ENCODE measurements at places on chromosomes 3 and 15.

GRCh38 chr15:99414755-99415731 lies 150.7 kb upstream of the MEF2A start:
- DNase-seq: no peak

DNA sequence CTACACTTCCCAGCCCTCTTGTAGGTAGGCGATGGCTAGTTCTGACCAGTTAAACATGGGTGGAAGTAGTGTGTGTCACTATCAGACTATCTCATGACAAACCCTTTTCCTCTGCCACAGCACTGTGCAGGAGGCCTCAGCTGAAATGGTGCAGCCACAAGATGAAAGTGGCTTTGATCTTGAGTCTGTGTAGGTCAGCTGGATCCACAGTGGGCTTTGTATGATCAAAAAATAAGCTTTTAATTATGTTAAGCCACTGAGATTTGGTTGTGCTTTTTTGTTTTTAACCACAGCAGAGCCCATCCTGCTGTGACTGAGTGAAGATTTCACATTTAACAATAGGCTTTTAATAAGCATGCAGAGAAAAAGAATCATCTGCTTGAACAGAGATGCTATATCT lies 19.7 kb downstream of the RCN2 start:
- DNase-seq: no peak

DNA sequence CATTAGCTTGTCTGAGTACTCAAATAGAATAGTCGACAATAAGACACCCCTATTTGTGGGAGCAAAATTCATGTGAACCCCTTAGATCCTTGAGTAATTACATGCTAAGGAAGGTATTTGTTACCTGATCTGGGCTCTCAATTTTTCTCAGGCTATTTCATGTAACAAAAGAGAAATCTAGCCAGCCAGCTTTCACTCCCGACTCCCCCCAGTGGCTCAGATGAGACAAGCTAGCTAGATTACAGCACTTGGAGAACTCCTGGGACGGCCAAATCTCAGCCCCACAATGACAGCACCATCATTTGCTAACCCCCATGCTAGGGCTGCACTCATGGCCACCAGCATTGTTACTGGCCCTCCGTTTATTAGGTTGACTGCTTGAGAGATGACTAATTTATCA lies 41.3 kb downstream of the GLDN start:
- DNase-seq: peak; percentile 17

DNA sequence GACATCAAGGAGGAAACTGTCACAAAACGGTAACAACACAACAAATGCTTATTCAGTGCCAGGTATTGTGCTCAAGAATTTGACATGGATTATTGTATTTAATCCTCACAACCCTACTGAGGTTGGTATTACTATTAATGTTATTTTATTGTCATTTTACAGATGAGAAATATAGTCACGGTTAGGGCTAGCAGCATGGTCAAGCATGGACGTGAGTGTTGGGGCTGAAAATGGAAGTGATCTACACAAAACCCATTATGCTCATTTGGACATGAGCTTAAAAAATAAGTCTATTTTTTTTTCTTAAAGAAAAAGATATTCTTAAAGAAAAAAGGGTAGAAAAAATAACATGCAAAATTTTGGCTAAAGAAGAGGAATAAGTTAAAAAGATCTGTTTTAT lies 141.3 kb upstream of the SOX2 start:
- no peak for DNase-seq

- no peak for DNase-seq
These were observed 440.4 kb downstream of the FHIT start for GRCh38 chr3:60810881-60811280.

GRCh38 chr3:133845127-133845526 lies 39.5 kb downstream of the SRPRB start:
- no peak for DNase-seq

DNA sequence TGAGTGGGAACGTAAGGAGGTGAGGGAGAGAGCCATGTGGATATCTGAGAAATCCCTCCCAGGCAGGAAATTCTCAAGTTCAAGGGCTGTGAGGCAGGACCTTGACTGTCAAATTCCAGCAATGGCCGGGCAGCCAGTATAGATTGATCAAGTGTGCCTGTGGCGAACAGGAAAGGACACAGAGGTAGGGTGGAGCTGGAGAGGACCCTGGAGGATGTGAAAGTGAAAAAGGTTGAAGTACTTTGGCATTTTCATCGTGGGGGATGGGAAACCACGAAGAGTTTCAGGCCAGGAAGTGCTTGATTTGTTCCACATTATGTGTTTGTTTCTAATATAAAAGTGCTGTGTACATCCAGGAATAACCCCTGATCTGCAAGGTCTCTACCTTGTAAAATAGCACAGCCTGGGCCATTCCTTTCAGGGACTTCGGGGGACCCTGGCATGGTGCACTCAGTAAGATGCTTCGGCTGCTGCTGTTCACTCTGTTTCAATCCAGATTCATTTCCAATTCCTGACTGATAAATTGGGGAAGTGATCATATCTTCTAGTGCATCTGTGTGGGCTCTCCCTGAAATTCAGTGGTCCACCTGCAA lies 156.6 kb downstream of the MCTP2 start:
- no peak for DNase-seq

- DNase-seq: no peak
These were observed 208.9 kb upstream of the CFAP20DC start for GRCh38 chr3:59258550-59259260.

DNA sequence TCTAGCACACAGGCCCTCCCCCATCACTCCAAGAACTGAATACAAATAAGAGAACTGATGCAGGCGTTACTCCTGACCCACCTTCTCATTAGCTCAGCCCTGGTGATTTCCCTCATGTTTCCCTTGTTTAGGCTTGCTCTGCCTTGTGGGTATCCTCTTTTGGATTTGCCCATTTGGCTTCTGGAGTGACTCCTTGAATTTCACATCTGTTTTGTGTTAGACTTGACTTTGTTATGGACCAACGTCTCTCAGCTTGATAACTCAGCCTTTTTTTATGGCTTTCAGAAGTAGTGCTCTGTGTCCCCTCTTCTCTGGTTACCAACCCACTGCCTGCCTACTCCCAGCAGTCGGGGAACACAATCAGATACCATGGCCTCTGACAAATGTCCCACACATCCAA lies 11.3 kb upstream of the TMOD3 start:
- no peak for DNase-seq

DNA sequence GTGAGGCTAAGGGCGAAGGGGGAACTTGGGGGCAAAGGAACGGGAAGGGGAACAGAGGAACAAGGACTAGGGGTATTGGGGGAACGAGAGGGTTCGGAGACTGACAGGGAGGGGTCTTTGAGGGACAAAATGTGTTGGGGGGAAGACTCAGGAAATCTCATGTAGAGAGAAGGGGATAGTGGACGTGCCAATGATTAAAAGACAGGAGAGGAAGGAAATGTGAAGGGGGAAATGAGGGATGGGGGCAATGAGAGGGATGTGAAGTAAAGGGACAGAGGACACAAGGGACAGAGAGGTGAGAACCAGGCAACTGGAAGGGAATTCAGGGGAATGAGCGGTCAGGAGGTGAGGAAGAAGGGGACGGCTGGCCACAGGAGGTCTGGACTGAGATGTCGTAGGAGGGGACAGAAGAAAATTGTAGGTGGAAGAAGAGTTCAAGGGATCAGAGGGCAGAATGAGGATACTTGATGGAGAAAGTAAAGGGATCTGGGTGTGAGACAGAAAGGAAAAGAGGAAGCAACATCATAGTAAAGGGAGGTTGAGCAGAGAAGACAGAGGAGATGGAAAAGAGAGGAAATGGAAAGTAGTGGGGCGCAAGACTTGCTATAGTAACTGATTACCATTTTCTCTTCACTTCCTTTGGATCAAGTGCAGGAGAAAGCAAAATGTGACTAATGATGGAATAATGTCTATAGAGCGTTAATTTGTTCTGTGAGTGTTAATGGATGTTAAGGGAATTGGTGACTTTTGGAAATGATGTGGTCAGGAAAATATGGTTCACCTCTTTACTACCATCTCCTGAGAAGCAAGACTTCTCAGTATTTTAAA lies 749 bp downstream of the RAB8B start:
- DNase-seq: no peak

DNA sequence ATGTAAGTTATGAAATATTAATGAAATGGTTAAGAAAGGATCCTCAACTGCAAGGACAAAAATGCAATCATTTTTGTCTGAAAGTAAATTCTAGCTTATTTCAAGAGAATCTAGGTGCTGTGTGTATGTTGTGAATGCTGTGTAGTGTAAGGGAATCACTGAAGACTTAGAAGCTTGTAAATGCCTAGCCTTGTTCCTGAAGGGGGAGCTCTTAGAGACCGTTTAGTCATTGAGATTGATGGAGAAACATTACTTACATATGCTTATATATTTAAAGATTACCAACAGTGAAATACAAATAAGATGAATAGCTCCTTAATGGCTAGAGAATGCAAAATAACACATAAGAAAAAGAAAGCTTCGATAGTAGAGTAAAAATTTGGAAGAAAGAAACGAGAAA lies 67.9 kb downstream of the CNTN4 start:
- DNase-seq: peak; percentile 7

DNA sequence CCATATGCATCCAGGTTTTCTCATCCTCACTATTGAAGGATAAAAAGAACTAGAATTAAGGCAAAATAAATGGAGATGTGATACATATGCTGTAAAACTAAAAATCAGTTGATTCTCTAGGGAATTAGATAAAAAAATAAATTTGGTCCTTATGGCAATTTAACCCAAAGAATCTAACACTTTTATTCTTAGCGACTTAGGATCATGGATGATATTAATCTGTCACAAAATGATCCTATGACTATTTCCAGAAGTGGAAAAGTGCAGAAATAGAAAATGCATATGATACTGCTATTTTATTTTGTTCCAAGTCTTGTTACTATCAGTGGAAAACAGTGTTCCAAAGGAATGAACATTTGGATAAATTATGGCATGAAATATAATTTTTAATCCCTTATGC lies 746.3 kb downstream of the ROBO2 start:
- no peak for DNase-seq

GRCh38 chr3:112167758-112168157 lies 34.7 kb upstream of the GCSAM start:
- DNase-seq: no peak

DNA sequence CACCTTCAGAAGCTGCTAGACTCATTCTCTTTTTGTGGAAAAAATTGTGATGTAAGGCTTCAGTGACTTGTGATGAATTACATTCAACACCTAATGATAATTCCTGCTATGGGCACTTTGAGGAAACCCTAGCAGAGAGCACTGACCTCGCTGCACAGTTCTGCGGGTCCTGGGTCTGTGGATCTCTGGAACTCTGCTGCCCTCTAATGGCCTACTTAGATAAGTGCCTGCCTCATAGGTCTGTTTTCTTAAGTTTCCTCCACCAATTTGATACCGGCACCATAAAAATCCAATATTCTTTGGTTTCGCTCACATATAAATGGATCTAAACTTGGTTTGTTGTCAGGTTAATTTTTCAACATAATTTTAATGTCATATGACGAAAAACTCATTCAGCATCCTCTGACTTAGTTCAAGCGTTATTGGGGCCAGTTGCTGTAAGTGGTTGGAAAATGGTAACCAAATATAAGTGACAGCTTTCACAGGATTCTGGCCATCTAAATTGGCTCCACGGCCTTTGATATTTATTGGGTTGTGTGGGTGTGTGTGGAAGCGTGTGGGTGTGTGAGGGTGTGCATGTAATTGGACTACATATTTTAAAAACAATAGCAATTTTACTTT lies 10.4 kb downstream of the SLITRK3 start:
- DNase-seq: peak; percentile 90

DNA sequence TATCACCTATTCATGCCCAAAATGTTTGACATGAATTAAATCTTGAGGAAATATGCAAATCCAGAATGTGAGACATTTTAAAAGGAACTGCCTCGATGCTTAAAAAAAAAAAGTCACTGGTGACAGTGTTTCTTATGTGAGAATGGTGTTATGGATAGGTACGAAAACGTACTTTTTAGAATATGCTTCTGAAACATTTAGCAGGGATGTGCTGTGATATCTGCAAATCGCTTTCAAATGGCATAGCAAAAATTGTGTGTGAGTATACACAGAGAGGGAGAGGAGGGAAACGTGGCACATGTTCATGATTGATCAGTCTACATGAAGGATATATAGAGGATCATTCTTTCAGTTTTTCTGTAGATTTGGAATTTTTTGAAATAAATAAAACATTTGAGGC lies 16.0 kb downstream of the CCNB2 start:
- no peak for DNase-seq

- no peak for DNase-seq
These were observed 65.3 kb downstream of the SLC30A4 start for GRCh38 chr15:45457220-45457619.

DNA sequence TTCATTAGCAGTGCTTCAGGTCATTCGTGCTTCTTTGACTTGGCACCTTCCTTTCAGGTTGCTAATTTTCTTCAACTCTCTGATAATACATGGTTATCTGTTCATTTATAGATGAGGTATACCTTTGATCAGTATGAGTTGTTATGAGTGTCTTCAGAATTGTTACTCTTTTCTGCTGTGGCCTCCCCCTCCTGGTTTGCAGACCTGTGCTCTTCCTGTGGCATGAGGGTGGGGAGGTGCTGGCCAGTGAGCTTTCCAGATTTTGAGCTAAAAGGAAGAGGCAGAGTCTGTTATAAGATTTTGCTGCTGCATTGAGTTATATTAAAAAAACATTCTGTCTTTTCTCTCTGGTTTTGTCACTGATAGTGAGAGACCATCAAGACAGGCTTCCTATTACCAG lies 30.8 kb upstream of the GOLGA6L9 start:
- DNase-seq: no peak

GRCh38 chr3:69948246-69948862 lies 51.2 kb upstream of the SAMMSON start:
- DNase-seq: peak; percentile 40

- DNase-seq: no peak
These were observed 24.3 kb upstream of the GPR171 start for GRCh38 chr3:151227266-151227806.

DNA sequence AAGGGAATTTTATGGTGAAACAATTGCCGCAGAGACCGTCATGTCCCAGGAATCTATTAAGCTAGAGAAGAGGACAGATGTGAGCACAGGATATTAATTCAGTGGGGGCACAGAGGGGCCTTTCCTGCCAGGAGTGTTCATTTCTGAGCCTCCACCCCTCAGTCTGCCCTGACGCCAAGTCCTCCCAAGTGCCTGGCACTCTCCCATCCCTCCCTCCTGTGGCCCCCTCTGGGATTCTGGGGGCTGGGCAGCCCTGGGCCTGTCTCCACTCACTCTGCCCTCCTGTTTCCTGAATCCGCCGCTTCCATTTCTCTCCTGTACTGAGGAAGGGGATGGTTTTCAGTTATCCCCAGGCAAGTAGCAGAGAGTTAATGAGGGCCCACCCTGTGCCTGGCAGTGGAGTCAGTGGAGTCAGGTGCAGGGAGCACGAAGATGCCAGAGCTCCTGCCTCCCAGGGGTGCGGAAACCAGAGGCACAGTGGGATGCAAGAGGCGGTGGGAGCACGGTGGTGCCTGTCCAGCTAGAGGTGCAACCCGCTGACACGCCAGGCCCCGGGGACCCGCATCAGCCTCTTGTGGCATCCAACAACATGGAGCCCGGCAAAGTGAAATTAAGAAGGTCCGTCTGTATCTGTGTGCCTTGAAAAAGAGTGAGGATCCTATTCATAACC lies 212.5 kb downstream of the XXYLT1 start:
- DNase-seq: no peak

Data from NCI-H2081 (cell line).